Hepatocyte (in vitro differentiated cells): ENCODE measurements at places on chromosomes 6 and 20.

- no peak for DNase-seq
These were observed 22.4 kb downstream of the PTGIS start for GRCh38 chr20:49545572-49545971.

DNA sequence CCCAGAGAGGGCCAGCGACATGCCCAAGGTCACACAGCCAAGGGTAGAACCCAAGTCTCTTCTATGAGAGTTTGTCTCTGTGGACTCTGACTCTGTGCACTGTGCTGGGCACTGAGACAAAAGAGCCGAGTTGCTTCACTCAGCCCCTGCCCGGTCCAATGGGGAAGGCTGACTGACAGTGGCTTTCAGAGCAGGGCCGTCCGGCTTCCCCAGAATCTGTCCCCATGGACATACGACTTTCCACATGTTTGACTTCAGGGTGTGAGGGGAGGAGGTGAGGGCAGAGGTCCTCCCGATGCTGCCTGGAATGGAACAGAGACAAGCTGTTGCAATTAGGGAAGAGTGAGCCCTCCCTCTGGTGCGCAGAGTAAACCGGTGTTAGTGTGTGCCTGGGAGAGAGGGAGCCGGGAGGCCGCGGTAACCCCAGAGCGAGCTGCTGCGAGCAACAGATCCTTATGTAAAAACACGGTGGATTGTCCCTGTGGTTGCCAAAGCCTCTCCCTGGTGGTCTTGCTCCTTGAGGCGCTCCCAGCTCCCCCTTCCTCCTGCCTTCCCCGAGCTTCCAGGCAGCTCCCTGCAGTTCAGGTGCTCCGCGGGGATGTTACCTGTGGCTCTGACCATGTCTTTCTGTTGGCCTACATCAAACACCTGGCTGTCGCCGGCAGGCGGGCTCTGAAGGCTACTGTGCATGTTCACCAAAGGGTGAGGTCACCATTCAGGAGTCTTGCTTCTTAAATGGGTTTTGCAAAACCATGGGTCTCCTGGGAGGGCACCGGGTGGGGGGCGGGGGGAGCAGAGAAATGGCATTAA lies 672 bp downstream of the SIRPA start:
- DNase-seq: peak; percentile 44

- peak; percentile 79 for DNase-seq
These were observed 722 bp downstream of the ISM1 start for GRCh38 chr20:13221673-13222318.

DNA sequence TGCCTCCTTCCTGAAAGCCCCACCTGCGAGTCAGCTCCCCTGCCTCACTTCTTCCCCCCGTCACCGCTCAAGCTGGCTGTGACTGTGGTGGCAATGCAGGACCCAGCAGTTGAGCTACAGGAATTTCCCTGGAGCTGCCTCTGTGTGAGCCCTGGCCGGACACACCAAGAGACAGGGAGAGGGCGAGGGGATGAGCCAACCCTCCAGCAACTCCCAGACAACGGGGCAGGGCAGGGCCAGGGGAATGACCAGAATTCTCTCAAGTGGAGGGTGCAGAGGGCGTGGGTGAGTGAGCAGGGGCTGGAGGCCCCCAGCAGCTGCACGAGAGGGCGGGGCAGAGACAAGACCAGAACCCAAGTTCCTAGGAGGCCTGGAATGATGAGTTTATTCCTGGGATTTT lies 4.9 kb upstream of the ARFGAP1 start:
- no peak for DNase-seq

GRCh38 chr6:16205377-16206144 lies 32.8 kb upstream of the GMPR start:
- peak; percentile 38 for DNase-seq

DNA sequence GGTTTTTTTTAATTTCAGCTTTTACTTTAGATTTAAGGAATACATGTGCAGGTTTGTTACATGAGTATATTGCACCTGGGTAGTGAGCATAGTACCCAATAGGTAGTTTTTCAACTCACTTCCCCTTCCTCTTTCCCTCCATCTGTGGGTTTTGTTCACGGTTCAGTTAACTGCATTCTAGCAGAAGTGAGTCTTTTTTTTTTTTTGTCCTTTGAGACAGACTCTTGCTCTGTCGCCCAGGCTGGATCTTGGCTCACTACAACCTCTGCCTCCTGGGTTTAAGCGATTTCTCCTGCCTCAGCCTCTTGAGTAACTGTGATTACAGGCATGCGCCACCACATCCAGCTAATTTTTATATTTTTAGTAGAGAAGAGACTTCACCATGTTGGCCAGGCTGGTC lies 8.7 kb downstream of the UBR2 start:
- no peak for DNase-seq

GRCh38 chr20:62240020-62240685 lies 1.8 kb downstream of the OSBPL2 start:
- DNase-seq: no peak

- no peak for DNase-seq
These were observed 27.8 kb upstream of the ERVFRD-1 start for GRCh38 chr6:11139051-11139960.

GRCh38 chr6:112683106-112683505 lies 336.0 kb downstream of the RFPL4B start:
- DNase-seq: no peak

DNA sequence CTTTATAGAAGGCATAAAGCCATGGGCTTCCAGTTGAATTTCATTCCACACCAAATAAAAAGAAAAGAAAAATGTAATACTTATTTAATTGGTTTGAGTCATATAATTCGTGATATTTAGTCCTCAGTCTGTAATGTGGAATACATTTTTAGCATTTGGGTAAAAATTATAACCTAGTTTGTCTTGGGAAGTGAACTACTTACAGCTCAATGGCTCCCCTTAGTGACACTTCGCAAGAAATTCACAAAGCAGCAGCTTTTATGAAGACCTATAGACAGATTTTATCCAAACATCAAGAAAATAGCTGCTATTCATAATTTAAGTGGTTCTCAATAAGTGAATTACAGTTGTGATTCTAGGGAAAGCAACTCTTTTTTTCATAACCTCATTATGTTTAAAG lies 72.1 kb downstream of the RSPO3 start:
- DNase-seq: peak; percentile 46

- DNase-seq: no peak
These were observed 67.1 kb downstream of the EDN1 start for GRCh38 chr6:12356983-12357972.

GRCh38 chr20:35063168-35063567 lies 29.4 kb downstream of the TRPC4AP start:
- DNase-seq: no peak

DNA sequence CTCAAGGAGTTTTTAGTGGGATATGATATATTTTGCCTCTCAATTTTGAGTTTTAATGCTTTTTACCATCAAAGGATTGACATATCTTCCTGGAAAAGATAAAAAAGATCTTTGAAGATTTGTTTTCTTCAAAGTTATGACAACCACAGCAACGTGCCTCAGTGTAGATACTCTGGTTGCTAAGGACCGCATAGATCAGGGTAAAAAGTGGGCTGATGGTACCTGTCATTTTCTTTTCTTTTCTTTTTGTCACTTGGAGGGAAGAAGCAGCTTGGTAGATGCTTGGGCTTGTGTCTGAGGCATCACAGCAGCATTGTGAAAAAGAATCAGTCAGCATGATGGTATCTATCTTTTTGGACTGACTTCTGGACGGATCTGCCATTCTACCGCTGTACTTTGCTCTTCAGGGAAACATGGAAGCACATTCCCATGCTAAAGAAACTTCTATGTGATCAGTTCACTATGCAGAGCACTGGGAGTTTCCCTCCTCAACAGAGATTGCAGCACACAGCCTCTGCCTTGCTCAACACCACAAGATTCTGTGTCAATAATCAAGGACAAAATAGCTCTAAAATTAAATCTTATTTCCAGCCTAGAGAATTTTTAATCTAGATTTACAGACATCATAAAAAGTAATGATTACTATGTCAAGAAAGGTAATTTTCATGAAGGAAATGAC lies 54.8 kb upstream of the SGK1 start:
- peak; percentile 51 for DNase-seq

GRCh38 chr6:11953641-11954040 lies 58.5 kb upstream of the HIVEP1 start:
- no peak for DNase-seq
